ENCODE measurements at places on chromosomes 4 and X.

DNA sequence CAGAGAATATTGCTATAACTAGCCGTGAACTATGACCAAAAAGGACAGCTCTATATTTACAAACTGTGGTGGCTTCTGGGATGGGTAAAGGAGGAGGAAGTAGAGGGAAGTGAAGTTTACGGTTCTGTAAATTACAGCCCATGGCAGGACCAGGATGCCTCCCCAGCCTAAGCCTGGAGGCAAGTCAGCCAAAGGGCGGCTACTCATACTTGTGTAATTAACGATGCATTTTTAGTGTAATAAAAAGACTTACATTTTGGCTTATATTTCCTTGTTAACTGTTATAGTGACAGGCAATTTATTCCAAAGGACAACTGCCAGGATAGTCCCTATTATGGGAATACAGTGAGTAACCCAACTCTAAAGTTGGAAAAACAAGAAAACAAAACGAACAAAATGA, 139.9 kb upstream of the OTUD4 start:
- no peak for DNase-seq

- no peak for DNase-seq
Observed at GRCh38 chr4:129394635-129395034, 298.7 kb downstream of the C4orf33 start.

GRCh38 chrX:21723814-21724213, 34.1 kb downstream of the SMPX start:
- DNase-seq: no peak

DNA sequence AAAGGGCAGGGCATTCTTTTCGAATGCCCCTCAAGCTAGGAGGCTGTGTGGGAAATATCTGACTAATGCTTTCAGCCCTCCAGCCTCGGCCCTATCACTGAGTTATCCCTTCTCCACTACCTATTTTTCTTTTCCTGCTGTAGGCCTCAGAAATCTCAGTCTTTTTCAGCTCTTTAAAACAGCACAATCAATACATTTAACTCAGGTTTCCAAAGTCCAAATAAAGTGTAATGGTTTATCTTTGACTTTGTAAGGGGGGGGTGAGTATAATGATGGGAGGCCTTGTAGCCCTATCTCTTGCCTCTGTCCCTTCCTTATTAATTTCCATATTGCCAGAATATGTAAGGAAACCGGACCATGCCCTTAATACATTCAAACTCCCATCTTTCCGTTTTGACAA, 1.6 kb upstream of the WNK3 start:
- no peak for DNase-seq

- no peak for DNase-seq
Observed at GRCh38 chr4:114038762-114039387, 59.4 kb upstream of the ARSJ start.

DNA sequence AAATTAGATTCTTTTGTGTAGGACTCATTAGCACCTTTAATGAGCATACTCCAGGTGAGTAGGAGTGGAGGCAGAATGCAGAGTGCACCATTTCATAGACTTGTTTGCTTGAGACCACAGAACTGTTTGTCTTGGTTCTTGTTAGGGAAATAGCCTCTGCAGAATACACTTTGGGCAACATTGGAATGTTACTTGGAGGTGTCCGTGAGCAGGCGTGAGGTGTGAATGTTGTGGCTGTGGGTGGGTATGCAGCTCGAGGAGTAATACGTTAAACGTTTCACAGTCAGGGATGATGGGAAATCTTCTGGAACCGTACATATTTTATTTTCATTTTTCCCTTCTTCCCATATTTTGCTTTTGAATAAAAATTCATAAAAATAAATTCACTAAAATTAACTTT, 31.6 kb downstream of the PAQR3 start:
- DNase-seq: no peak

DNA sequence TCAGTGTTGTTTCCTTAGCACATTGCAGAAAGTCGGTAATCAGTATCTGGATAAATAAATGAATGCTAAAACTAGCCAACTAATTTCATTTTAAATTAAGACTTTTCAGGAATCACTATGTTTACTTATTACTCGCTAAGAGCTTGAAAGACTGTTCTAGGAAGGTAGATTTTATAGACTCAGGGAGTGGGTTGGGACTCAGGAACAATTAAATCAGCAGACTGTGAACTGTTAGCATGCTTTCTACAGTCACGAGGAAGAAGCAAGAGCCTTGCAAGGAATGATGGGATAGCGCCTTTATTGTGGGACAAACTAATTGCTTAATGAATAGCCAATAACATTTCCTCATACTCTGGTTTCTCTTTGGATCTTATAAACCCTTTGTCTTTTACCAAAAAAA, 183.2 kb upstream of the AADAT start:
- no peak for DNase-seq

- DNase-seq: no peak
Observed at GRCh38 chr4:111631215-111631999, 513.8 kb upstream of the FAM241A start.

GRCh38 chr4:186807808-186808629, 84.4 kb upstream of the FAT1 start:
- no peak for DNase-seq

GRCh38 chr4:2593003-2593402, 56.6 kb downstream of the FAM193A start:
- no peak for DNase-seq

GRCh38 chr4:11130195-11130970, 298.3 kb downstream of the HS3ST1 start:
- no peak for DNase-seq

GRCh38 chrX:41553688-41554087, 106.5 kb downstream of the NYX start:
- DNase-seq: no peak

DNA sequence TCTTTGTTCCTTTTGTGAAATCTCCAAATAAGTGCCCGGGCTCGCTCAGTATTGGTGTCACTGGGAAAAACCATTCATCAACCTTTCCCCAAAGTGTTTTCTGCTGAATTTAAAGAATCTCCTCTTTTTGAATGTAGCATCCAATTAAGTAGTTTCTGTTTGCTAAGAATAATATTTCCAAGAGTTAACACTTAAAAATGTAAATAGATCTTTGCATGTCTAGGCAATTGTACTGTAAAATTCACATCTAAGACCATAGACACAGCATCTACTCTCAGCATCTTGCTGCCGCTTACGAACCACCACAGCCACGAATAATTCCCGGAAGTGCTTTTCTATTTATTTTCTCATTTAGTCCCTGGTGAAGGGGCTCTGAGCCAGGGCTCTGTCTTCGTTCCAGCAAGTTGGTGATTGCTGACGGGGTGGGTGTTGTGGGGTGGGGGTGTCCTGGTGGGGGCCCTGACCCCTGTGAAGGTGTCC, 1.4 kb downstream of the NSG1 start:
- no peak for DNase-seq

- no peak for DNase-seq
Observed at GRCh38 chr4:7426525-7427171, 8.1 kb downstream of the PSAPL1 start.

GRCh38 chr4:146029147-146029546, 90.5 kb upstream of the ZNF827 start:
- DNase-seq: no peak

- DNase-seq: no peak
Observed at GRCh38 chr4:139576219-139576618, 20.2 kb upstream of the SETD7 start.

GRCh38 chrX:127112726-127113125, 293.2 kb downstream of the PRR32 start:
- DNase-seq: no peak

- DNase-seq: no peak
Observed at GRCh38 chr4:100736641-100737451, 219.0 kb upstream of the EMCN start.

- DNase-seq: no peak
Observed at GRCh38 chr4:83108101-83108861, 6.2 kb downstream of the PLAC8 start.

DNA sequence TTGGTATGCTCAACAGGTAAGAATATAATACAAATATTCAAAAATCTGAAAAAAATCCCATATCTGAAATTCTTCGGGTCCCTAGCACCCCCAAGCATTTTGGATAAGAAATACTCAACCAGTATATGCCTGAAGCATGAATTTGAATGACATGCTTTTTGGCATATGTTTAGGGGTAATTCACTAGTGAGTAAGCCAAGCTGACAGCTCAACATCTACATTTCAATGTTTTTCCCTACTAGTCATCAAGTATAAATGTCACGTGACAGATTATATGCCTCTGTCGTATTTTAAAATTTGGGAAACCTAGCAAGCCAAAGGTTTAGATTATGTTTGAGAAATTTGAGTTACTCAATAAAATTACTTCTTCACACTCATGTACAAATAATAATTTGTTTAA, 125.1 kb downstream of the FGF16 start:
- DNase-seq: no peak

- no peak for DNase-seq
Observed at GRCh38 chr4:155735496-155735895, 23.3 kb upstream of the GUCY1B1 start.

- DNase-seq: no peak
Observed at GRCh38 chrX:20265726-20266681, 705 bp downstream of the RPS6KA3 start.

DNA sequence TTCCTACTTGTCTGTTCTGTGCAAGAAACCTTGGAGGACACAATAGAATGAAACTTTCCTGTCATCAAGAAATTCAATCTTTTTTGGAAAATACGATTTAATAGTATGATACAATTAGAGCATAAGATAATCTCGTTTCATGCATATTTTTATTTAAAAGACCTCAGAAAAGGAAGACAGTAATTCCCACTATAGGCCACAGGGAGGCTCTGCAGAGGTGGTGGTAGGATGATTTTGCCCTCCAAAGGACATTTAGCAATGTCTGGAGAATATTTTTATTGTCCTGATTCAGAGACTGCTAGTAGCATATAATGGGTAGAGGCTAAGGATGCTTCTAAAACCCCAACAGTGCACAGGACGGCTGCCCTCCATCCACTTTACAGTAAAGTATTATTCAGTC, 68.7 kb downstream of the PAK3 start:
- no peak for DNase-seq

DNA sequence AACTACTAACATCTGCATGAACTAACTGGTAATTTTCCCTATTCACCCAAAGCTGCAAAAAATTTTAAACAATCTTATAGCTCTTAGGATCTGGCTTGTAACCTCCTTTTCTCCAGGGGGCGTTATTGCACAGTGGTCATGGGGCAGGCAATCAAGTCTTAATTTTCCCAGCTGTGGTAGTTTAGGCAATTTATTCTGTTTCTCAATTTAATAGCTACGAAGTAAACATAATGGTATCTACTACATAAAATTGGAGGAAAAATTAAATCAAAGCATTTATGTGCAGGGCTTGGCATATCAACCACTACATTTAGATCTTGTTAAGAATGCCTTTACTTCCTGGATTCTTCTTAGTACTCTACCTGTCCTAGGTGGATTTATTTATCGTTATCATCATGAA, 137.4 kb upstream of the GUCY1A1 start:
- no peak for DNase-seq

- no peak for DNase-seq
Observed at GRCh38 chr4:26385690-26386089, 64.9 kb downstream of the RBPJ start.

GRCh38 chrX:71579136-71579989, 1.1 kb downstream of the GCNA start:
- DNase-seq: no peak

- DNase-seq: no peak
Observed at GRCh38 chr4:105133976-105134375, 12.7 kb upstream of the TET2 start.

- DNase-seq: no peak
Observed at GRCh38 chr4:142582340-142582739, 263.8 kb downstream of the INPP4B start.

DNA sequence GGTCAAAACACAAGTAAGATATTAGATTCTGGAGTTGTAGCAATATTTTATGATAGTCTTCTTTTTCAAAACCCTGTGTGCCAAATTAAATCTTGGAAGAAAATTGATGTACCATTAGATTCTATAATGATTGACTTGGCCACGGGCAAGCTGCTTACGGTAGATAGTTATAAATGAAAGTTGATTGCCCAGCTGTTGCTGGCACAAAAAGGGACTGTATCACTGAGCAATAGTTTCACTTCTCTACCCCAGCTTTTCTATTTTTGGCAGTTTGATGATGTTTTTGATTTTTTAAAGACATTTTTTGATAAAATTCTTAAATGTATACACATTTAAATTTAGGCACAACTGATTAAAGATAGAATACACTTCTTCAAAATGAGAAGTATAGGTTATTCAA, 333.3 kb downstream of the TRAM1L1 start:
- no peak for DNase-seq

- DNase-seq: no peak
Observed at GRCh38 chr4:16969696-16970135, 71.3 kb upstream of the LDB2 start.

DNA sequence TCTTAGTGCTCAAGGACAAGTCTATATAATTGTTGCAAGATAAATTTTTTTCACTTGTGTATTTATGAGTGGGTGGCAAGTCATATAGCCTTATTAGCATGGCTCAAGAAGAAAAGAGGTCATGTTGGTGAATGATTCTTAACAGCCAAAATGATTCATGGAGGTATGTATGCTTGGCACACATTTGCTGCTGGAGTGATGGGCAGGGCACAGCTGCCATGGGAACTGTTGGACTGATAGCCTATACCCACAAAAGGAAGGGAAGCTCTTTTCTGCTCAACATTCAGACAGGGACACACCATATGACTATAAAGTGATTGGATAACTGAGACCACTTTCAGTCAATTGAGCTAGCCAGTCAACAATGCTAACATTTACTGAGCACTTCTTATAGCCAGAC, 46.8 kb upstream of the PITX2 start:
- no peak for DNase-seq

- DNase-seq: peak; percentile 8
Observed at GRCh38 chrX:119760026-119760877, 1.9 kb downstream of the SOWAHD start.

- no peak for DNase-seq
Observed at GRCh38 chrX:36401774-36402173, 482.2 kb downstream of the CFAP47 start.

DNA sequence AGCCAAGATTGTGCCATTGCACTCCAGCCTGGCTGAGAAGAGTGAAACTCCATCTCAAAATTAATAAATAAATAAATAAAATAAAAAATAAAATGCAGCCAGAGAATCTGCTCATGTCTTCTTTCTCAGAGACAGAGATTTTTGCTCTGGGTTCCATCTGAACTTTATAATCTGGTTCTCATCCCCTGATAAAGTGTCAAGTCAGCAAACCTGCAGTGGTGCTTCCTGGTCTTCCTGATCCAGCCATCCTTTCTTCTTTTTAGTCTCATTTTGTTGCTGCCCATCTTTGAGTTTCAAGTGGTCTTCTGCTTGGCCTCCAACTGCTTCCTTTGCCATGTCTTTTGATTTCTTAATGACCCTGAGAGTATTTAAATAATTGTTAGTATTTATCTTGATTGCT, 24.1 kb downstream of the MAP7D3 start:
- DNase-seq: no peak
